ENCODE measurements at places on chromosomes 4 and X. TPM values are rescaled to one million over a fixed set of nuclear protein-coding genes. Genes with fewer than 3 reads are reported as not detected.

GRCh38 chr4:112881842-112882241, 167.6 kb upstream of the ANK2 start:
- DNase-seq, result no peak

- DNase-seq, result no peak
Observed at GRCh38 chr4:6680372-6681034, 13.2 kb upstream of the S100P start.

DNA sequence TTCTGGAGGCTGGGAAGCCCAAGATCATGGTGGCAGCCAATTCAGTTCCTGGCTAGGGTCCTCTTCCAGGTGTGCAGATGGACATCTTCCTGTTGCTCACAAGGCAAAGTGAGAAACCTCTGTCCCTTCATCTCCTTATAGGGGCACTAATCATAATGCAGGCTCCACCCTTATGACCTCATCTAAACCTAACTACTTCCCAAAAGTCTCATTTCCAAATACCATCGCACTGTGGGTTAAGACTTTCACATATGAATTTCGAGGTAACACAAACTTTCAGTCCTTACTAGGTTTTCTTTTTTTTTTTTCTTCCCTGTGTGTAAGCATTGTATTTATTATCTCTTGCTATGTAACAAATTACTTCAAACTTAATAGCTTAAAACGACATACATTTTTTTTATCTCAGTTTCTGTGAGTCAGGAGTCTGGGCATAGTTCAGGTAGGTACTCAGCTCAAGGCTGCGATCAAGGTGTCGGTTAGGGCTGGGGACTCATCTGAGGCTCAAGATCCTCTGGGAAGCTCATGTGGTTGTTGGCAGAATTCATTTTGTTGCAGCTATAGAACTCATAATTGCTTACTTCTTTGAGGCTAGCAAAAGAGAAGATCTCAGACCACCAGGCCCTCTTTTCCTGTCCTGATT, 204.7 kb upstream of the STK26 start:
- no peak for DNase-seq

GRCh38 chr4:26839534-26839951, 21.1 kb upstream of the STIM2 start:
- no peak for DNase-seq

DNA sequence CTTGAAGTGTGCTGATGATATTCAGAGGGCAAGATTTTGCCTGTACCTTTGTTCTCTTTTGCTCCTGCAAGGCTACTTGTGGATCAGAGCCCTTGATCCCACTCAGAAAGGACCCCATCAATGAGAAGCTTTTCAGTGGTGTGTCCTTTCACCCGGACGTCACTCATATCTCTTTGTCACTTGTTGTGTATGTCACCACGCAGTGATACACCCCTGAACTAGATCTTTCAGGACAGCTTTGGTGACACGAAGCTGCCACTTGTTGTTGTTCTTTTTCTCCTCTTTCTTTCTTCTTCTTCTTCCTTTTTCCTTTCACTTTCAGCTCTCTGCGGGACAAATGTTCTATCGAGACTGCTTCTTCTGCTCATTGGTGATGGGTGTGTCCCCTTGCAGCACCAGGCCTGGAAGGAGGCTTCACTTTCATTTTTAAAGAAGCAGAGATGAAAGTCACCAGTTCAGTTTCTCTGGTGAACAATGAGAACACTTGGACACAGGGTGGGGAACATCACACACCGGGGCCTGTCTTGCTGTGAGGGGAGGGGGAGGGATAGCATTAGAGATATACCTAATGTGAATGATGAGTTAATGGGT, 83.6 kb downstream of the NBDY start:
- no peak for DNase-seq

DNA sequence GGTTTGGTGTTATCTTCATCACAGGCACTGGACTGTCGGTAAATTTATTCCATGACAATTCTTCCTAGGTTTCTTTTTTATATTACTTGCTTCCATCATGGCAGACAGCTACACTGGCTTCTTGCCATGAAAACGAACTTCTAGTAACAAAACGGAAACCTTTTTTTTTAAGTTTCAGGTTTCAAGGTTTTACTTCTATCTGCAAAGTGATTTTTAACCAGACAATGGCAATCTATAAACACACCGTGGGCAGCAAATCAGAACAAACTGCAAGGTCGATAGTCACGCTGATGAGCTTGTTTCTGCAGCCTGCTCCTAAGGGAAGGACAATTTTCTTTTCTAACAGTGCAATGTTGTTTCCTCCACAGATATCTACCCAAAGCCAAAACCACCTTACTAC, 29.9 kb downstream of the XG start:
- DNase-seq, result no peak

DNA sequence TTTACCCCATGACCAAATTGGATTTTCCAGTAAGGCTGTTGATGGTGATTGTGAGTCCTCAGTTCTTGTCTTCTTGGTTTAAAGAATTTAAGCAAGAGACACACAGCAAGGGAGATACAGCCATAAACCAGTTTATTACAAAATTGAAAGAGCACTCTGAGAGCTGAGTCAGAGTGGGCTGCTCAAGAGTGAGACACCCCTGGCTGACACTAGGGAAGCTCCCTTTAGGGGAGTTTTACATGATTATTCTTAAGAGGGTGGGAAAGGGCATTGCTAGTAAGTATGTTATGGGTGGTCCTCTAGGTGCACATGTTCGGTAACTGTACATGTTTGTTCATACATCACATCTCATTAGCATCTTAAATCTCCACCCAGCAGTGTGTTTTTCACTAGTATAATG, 18.8 kb upstream of the ZNF81 start:
- no peak for DNase-seq

The CXCL8 gene
- total RNA-seq, result 3.9 TPM

The GPR143 gene
- total RNA-seq, result 0.99 TPM

GRCh38 chrX:123201720-123202119, 17.6 kb downstream of the GRIA3 start:
- DNase-seq, result no peak

DNA sequence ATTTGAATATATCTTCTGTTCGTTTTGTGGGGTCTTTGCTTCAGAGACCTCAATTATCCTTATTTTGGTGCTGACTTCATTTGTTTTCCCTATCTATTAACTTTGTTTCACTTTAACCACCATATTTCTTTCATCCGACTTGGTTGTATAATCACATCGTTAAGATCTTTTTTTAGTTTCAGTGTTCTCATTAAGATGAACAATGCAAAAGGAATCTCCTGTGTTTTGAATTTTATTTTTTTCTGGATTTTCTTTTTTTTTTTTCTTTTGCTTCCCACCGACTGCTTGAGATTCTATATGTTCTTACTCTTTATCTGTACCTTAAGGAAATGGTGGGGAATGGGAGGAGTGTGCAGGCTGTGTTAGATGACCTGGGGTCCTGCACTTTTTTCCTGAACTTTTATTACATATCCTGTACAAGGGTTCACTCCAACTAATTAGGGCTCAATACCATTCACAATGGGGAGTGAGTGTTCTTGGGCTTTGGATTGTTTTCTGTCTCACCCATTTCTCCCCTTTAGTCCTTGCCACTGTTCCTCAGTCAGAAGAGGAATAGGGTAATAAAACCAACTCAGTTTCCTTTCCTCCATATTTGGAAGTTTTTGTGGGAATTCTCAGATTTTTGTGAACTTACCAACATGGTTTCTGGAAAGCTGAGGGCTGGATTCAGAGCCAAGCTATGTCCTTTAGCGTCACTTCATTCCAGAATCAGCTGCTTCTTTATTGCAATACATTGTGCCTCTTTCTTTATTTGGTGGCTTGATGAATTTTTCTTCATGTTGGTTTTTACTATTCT, 43.2 kb upstream of the BMPR1B start:
- no peak for DNase-seq

The AFP gene
- total RNA-seq, result not detected

- DNase-seq, result no peak
Observed at GRCh38 chrX:50726296-50726695, 87.7 kb downstream of the SHROOM4 start.

GRCh38 chr4:183959319-183960045, 54.4 kb downstream of the STOX2 start:
- no peak for DNase-seq

DNA sequence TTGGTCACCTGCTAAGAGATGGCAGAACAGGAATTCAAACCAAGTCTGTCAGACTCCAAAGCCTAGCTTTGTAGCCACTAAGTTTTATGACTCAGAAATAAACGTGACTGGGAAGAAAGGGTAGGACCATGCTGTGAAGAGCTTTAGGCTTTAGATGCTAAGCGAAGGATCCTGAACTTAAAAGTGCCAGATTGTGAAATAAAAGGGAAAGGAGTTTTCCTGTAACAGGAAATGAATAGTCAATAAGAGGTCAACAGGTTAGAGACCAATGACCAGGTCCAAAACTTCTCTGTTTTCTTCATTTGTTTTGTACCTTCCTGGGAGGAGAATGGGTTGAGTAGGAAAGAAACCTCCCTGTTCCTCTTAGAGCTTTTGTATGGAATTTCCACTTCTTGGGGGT, 98.8 kb upstream of the EOLA2 start:
- no peak for DNase-seq

DNA sequence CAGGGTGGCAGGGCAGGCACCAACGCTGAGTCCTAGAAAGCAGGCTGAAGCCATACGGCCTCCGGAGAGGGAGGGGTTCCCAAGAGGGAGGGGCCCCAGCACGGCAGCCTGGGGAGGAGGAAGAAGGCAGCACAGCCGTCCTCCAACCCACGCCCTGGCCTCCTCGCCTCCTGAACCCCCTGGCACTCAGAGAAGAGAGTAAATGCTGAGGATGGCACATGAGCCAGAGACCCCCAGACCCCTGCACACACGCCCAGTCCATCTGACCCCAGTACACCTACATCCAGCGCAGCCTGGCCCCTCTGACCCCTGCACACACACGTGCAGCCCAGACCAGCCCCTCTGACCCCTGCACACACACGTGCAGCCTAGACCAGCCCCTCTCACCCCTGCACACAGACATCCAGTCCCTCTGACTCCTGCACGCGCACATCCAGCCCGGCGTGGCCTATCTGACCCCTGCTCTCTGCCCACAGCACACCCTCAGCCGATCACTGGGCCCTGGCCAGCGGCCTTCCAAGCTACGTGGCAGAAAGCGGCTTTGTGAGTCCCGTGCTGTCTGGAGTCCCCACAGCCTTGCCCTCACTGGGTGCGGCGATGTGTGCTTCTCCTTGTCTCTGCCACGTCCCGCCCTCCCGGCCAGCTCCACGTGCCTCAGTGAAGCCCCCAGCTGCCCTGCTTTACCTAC, 18.5 kb downstream of the ATP5ME start:
- DNase-seq, result no peak

The NDNF gene
- 0.66 TPM for total RNA-seq

DNA sequence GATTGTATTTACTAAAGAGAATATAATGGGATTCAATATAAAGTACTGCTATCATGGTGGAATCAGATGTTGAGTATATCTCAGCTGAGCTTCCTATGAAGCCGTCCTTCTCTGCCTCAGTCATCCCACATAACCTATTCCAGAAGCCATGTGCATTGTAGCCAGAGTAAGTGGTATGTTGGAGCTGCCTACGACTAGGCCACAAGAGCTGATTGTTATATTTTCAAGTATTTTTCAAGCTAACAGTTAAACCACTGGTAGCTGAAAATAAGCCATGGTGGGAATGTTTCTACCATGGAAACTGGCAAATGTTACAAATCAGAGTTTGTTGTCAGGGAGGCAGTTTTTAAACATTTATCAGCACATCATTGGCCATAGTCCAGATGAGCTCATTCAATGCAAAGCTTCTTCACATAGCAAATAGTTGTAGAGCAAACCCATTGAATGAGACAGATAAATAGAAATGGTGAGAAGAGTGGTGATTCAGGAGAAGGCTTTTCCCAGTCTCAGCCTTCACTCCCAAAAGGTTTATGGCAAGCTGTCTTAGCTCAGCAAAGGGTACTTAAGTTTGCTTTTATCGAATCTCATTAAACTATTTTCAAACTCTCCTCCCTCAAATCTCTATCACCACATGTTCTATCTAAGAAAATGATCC, 436.4 kb downstream of the PCDH19 start:
- DNase-seq, result no peak

DNA sequence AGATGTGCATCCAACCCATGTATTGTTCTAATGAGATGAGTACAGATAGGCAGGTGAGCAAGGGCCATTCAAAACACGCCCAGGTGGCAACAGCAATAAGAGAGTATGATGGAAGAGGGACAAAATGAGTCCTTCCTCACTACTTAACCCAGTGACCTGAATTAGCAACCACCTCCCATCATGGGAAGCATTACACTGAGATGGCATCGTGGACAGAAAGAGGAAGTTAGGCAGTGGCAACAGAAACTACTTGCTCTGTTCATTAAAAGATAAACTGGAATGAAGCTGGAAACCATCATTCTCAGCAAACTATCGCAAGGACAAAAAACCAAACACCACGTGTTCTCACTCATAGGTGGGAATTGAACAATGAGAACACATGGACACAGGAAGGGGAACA, 17.2 kb downstream of the RXFP1 start:
- no peak for DNase-seq

The BGN gene
- total RNA-seq, result 34.0 TPM

Data from body of pancreas (tissue), 4 donors.